Fibroblast of lung (primary cell): ENCODE measurements at places on chromosomes 13 and 19. TPM values are rescaled to one million over a fixed set of nuclear protein-coding genes. Genes with fewer than 3 reads are reported as not detected.

SHISA7 gene
- not detected in 2 replicates for total RNA-seq

SIGLEC9 gene
- total RNA-seq = not detected in 2 replicates

SMIM24 gene
- total RNA-seq = not detected in 2 replicates

CNN1 gene
- total RNA-seq = 17.2 and 20.3 TPM in 2 replicates

PABPC3 gene
- 0.17 and 0.26 TPM in 2 replicates for total RNA-seq

KLK14 gene
- total RNA-seq = not detected in 2 replicates

ZNF256 gene
- total RNA-seq = 5.1 and 6.3 TPM in 2 replicates

ZNF135 gene
- 6.2 and 11.2 TPM in 2 replicates for total RNA-seq

FAM124A gene
- total RNA-seq = 2.6 and 4.8 TPM in 2 replicates

CD22 gene
- total RNA-seq = 1.2 TPM in 1 of 2 replicates, not detected in the other

PRSS57 gene
- total RNA-seq = not detected in 2 replicates

ZNF420 gene
- total RNA-seq = 14.1 and 16.5 TPM in 2 replicates

ZNF730 gene
- total RNA-seq = 1.0 and 1.3 TPM in 2 replicates

DNAJC15 gene
- 6.2 and 18.5 TPM in 2 replicates for total RNA-seq

ASPDH gene
- not detected in 2 replicates for total RNA-seq

PPP1R37 gene
- 34.4 and 36.0 TPM in 2 replicates for total RNA-seq

BEST2 gene
- not detected in 2 replicates for total RNA-seq

ZNF837 gene
- 1.5 and 1.8 TPM in 2 replicates for total RNA-seq

ZNF296 gene
- total RNA-seq = not detected in 2 replicates

ZNF625 gene
- total RNA-seq = 7.7 and 15.0 TPM in 2 replicates

TNFRSF19 gene
- total RNA-seq = 214 and 330 TPM in 2 replicates

OVOL3 gene
- not detected in 2 replicates for total RNA-seq

SIGLEC12 gene
- not detected in 2 replicates for total RNA-seq

ZNF613 gene
- total RNA-seq = 10.8 and 11.2 TPM in 2 replicates

LILRB5 gene
- not detected in 2 replicates for total RNA-seq

FLT1 gene
- 0.77 and 1.3 TPM in 2 replicates for total RNA-seq

ERICH4 gene
- total RNA-seq = not detected in 2 replicates

NDUFA3 gene
- total RNA-seq = 10.3 and 22.8 TPM in 2 replicates

TMIGD2 gene
- total RNA-seq = not detected in 2 replicates

NMRK2 gene
- not detected in 2 replicates for total RNA-seq

PDX1 gene
- total RNA-seq = not detected in 2 replicates

RAB3A gene
- 0.77 and 2.0 TPM in 2 replicates for total RNA-seq

CCL25 gene
- not detected in 2 replicates for total RNA-seq

CACNG6 gene
- total RNA-seq = under 0.01 TPM in 1 of 2 replicates, not detected in the other

HAUS5 gene
- 3.9 and 4.0 TPM in 2 replicates for total RNA-seq

PPM1N gene
- total RNA-seq = 1.8 and 2.8 TPM in 2 replicates

COX7A1 gene
- total RNA-seq = 30.0 and 77.9 TPM in 2 replicates

GIPC3 gene
- under 0.01 TPM in 2 replicates for total RNA-seq

FPR3 gene
- total RNA-seq = under 0.01 TPM in 1 of 2 replicates, not detected in the other

ZNF497 gene
- total RNA-seq = 1.5 and 2.5 TPM in 2 replicates

SYNGR4 gene
- not detected in 2 replicates for total RNA-seq

AP3D1 gene
- 88.9 and 99.9 TPM in 2 replicates for total RNA-seq

SPACA4 gene
- not detected in 2 replicates for total RNA-seq

NKPD1 gene
- 0.17 and 0.26 TPM in 2 replicates for total RNA-seq

RNASEH2B gene
- 68.7 and 82.7 TPM in 2 replicates for total RNA-seq

GNG7 gene
- 0.51 and 0.83 TPM in 2 replicates for total RNA-seq

ZNF112 gene
- 9.1 and 10.0 TPM in 2 replicates for total RNA-seq

GRIK5 gene
- 0.77 and 3.5 TPM in 2 replicates for total RNA-seq

CLEC11A gene
- 27.5 and 69.4 TPM in 2 replicates for total RNA-seq

KASH5 gene
- total RNA-seq = not detected in 2 replicates

SBK3 gene
- total RNA-seq = 0.26 and 0.66 TPM in 2 replicates

USHBP1 gene
- under 0.01 TPM in 1 of 2 replicates, not detected in the other for total RNA-seq

LMTK3 gene
- total RNA-seq = under 0.01 and 0.17 TPM in 2 replicates

BBC3 gene
- 37.7 and 38.3 TPM in 2 replicates for total RNA-seq

IL4I1 gene
- total RNA-seq = 1.2 and 1.5 TPM in 2 replicates

PRODH2 gene
- total RNA-seq = not detected in 2 replicates

RASAL3 gene
- under 0.01 TPM in 1 of 2 replicates, not detected in the other for total RNA-seq

ELSPBP1 gene
- total RNA-seq = not detected in 2 replicates

SLC25A15 gene
- 9.6 and 10.3 TPM in 2 replicates for total RNA-seq
